Activated CD4-positive, alpha-beta T cell treated with anti-CD3 and anti-CD28 coated beads, Interleukin-2, amount 50 U/mL, for 4 hours (primary cell): ENCODE measurements at places on chromosomes 13 and 19.
A peak's percentile ranks its signal among the peaks of the same experiment; 100 is the strongest.

GRCh38 chr19:51531349-51532315 is at the start of gene SIGLEC6:
Gene SIGLEC6, minus strand, starts transcription at chr19:51531670. Its CDS starts 22 bp downstream, at chr19:51531648.
- DNase-seq: no peak

- DNase-seq: peak; percentile 49
Observed at GRCh38 chr19:1767464-1767933, 14.2 kb downstream of the ONECUT3 start.

DNA sequence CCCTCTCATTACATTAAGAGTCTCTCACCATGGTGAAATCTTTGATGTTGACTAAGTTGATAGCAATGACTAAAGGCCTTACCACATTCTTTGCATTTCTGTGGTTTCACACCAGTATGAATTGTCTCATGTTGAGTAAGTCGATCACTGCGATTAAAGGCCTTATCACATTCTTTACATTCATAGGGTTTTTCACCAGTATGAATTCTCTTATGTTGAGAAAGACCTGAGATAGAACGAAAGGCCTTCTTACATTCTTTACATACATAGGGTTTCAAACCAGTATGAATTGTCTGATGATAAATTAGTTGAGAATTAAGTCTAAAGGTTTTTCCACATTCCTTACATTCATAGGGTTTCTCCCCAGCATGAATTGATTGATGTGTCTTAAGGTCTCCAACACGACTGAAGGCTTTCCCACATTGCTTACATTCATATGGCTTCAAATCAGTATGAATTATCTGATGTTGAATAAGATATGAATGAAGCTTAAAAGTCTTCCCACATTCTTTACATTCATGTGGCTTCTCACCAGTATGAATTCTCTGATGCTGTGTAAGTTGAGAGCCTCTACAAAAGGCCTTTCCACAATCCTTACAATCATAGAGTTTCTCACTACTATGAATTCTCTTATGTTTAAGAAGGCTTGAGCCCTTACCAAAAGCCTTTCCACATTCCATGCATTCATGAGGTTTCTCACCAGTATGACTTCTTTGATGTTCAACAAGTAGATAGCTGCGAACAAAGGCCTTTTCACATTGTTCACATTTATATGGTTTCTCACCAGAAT is 45.6 kb downstream of the ZNF283 start:
- DNase-seq: no peak

- DNase-seq: no peak
Observed at GRCh38 chr19:49186108-49186507, 28.5 kb downstream of the TRPM4 start.

GRCh38 chr19:13621413-13621812 is 115.1 kb upstream of the CACNA1A start:
- DNase-seq: peak; percentile 16

DNA sequence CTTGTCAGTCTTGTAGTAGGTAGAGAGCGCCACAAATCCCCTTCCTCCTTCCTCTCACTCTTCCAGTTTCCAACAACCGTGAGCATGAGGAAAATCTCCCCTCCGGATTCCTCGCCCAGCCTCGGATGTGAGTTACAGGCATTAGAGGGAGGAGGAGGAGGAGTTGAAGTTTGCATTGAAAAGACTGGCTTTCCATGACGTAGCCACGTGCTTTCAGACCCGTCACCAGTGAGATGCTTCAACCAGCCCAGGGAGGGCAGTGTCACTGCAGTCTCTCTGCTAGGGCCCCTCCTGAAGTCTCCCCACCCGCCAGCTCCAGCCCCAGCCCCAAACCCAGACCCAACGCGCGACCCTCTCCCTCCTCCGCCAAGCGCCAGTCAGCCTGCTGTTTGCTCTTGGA is 442 bp upstream of the FGF14 start:
- DNase-seq: peak; percentile 16

DNA sequence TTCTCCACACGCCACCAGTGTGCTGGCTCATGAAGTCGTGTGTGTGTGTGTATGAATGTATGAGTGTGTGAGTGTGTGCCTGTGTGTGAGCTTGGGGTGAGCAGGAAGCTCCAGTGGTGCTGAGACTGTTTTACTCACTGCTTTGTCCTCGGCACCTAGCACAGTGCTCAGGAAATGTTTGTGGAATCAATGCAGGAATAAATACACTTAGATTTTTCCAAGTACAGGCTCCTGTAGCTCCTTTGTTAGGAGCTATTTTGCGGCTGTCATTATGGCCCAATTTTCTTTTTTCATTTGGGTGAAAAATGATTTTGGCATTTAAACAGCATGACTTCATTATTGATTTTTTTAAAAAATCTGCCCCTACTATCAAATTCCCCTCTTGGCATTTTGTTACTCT is 193.5 kb upstream of the KL start:
- DNase-seq: no peak

GRCh38 chr13:20594280-20594679 is 27.3 kb downstream of the IFT88 start:
- DNase-seq: no peak

GRCh38 chr19:6947745-6948144 is 60.4 kb downstream of the ADGRE1 start:
- DNase-seq: no peak

DNA sequence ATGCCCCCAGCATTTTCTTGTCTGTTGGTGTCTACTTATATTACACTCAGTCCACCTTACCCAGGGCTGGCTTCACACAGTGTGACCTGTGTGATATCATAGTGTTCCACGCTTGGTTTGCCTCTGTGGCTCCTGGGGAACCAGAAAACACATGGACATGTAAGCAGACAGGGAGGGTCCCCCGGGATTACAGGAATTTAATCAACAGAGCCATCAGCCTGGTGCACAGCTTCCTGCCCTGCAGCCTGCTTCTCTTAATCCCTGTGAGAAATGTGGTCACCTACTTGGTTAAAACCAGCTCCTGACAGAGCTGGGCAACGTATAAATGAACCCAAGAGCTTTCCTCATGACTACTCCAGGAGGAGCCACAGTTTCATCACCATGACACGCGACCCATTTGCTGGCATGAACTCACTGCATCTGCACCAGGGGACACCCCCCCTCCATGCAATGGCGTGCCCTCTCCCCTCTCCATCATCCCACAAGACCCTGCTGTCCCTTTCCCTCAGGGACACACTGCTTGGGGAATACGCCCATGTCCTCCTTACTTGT is 152.1 kb downstream of the UQCRFS1 start:
- DNase-seq: no peak

DNA sequence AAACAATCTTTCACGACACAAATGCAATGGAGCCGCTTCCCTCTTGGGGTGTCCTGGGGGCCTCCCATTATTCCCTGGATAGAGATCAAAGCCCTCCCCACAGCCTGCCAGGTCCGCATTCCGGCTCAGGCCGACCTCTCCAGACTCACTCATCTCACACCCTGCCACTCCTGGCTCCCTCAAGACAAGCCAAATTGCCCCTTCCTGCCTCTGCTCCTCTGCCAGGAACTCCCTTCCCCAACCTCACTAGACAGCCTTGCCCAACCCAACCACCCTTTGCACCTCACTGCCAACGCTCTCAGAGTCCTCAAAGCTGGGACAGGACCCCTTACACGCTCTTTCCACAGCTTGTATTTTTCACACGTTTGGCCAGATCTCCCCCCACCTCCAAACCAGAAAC is 1.5 kb downstream of the ABHD17A start:
- no peak for DNase-seq

DNA sequence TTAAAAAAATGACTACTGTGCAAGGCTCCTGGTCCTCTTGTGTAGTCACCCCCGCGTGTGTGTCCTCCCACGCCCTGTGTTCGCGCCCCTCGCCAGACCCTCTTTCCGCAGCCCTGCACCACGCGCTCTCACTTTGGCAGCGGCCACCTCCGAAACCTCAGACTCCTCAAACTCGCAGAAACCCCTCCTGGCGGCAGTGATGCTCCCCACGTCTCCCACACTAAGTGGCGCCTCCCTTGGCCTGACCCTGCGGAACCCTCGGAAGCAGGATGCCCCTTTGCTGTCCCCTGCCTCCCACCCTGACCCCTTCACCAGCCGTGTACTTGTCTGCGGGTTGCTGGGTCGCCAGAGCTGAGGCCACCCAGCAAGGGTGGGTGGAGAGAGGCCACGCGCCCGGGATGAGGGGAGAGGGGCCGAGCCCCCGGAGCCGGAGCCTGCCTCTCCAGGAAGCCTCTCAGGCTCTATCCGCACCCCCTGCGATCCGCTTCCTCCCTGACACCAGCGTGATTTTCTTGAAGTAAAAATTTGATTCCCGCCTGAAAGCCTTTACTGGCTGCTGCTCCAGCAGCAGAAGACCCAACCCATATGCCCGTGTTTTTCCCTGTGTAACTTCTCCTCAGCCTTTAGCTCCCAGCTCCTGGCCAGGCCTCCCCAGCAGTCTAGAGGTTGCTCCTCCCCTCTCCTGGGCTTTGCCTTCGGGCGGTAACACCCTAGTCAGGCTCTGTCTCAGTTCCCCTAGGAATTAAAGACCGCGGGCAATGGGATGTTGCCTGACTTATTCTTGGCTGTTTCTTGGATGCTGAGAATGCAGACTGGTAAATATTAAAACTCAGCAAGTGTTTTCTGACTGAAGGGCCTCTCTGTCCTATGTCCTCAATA is 55.2 kb downstream of the MIPEP start:
- DNase-seq: no peak
